Right ventricle myocardium inferior (tissue), 1 donor: ENCODE measurements at places on chromosomes 13 and 19. TPM values are rescaled to one million over a fixed set of nuclear protein-coding genes. Genes with fewer than 3 reads are reported as not detected.

Gene SPACA6
- 14.6 TPM for total RNA-seq

Gene ZNF799
- total RNA-seq, result 2.3 TPM

Gene PTGER1
- not detected for total RNA-seq

Gene C19orf67
- not detected for total RNA-seq

Gene C3
- 482 TPM for total RNA-seq

Gene SNRPD2
- 252 TPM for total RNA-seq

Gene MIER2
- total RNA-seq, result 16.3 TPM

Gene RNF17
- total RNA-seq, result not detected

Gene FUT1
- 2.1 TPM for total RNA-seq

Gene BCL3
- total RNA-seq, result 18.3 TPM

Gene CEACAM3
- 0.32 TPM for total RNA-seq

Gene ZFP82
- total RNA-seq, result 4.3 TPM

Gene TPTE2
- total RNA-seq, result not detected

Gene IL11
- not detected for total RNA-seq

Gene TGFBR3L
- 7.2 TPM for total RNA-seq

Gene ZNF558
- total RNA-seq, result 8.8 TPM

Gene PCDH9
- 9.9 TPM for total RNA-seq

Gene CPAMD8
- total RNA-seq, result 16.0 TPM

Gene RFXAP
- 2.2 TPM for total RNA-seq

Gene ZFR2
- not detected for total RNA-seq

Gene CIC
- 34.6 TPM for total RNA-seq

Gene GPR12
- total RNA-seq, result 0.19 TPM

Gene SPTBN4
- total RNA-seq, result 5.1 TPM

Gene ZBTB7A
- 30.8 TPM for total RNA-seq

Gene PLK5
- total RNA-seq, result not detected

Gene HPN
- total RNA-seq, result 5.5 TPM

Gene SYCN
- not detected for total RNA-seq

Gene CGB5
- not detected for total RNA-seq

Gene FGF22
- not detected for total RNA-seq

Gene ZNF444
- total RNA-seq, result 29.1 TPM

Gene SOX21
- not detected for total RNA-seq

Gene TDRD12
- not detected for total RNA-seq

Gene LRG1
- 0.73 TPM for total RNA-seq

Gene RGS9BP
- total RNA-seq, result 12.5 TPM

Gene WDR62
- total RNA-seq, result 25.5 TPM

Gene TBXA2R
- total RNA-seq, result 4.1 TPM

Gene FXYD7
- total RNA-seq, result not detected

Gene PSPN
- total RNA-seq, result 1.1 TPM

Gene CGB7
- not detected for total RNA-seq

Gene SLC8A2
- 0.46 TPM for total RNA-seq

Gene PEAK3
- total RNA-seq, result 0.68 TPM
